CD4-positive, alpha-beta T cell treated with Interleukin-1 beta for 1 hour (primary cell): ENCODE measurements at places on chromosomes 11 and 22.

DNA sequence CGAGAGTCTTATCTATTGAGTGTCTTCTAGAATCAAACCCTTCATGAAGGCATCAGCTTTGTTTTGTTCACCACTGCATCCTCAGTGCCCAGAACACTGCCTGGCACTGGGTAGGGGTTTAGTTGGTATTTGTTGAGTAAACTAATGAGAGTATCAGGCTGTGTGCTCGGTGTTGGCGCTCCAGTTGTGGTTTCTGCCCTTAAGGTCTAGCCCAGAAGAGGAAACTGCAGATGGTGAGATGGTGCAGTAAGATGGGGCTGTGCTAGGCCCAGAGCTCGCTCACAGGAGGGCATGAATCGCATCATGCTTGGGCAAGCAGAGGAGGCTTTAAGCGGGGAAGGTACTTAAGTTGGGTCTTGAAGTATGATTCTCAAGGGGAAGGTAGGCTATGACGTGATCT, 97.2 kb downstream of the FBXO7 start:
- no peak for DNase-seq

- DNase-seq = no peak
Observed at GRCh38 chr22:49568751-49569285, 258.9 kb downstream of the BRD1 start.

DNA sequence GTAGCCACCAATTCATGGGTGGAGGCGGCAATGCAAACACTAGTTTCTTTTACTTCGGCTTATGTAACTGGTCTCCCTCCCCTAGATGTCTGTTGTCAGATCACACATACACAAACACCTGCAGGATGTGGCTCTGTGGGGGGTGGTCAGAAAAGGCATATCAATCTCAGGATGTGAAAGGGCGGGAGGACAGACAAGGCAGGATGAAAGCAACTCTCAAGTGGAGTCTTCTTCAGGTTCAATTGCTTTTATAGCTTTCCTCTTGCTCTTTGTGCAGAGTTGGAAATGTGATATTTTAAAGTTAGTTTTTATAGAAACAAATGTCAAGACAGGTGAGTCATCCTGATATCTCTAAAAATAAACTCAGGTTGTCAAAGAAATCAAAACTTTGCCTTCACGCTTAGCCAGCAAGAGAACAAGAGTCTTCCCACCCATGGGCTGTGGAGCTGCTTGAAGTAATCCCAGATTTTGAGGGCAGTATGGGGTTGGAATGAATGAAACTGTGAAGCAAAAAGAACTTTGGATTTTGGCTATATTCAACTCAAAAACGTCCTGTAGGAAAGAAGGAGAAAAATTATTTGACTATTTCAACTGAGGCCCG, 423.4 kb downstream of the GUCY1A2 start:
- no peak for DNase-seq

- no peak for DNase-seq
Observed at GRCh38 chr11:37449146-37449545, 851.1 kb upstream of the RAG2 start.

- DNase-seq = no peak
Observed at GRCh38 chr11:85680897-85681296, 5.1 kb downstream of the CCDC89 start.
